Stimulated activated CD4-positive, alpha-beta T cell treated with anti-CD3 and anti-CD28 coated beads, Interleukin-12 subunit alpha, Interleukin-12 subunit beta, amount 100 ng/mL, for 24 hours (primary cell): ENCODE measurements at places on chromosomes 7 and 10.

GRCh38 chr7:122299624-122300210 lies 4.8 kb downstream of the FEZF1 start:
- DNase-seq, result no peak

DNA sequence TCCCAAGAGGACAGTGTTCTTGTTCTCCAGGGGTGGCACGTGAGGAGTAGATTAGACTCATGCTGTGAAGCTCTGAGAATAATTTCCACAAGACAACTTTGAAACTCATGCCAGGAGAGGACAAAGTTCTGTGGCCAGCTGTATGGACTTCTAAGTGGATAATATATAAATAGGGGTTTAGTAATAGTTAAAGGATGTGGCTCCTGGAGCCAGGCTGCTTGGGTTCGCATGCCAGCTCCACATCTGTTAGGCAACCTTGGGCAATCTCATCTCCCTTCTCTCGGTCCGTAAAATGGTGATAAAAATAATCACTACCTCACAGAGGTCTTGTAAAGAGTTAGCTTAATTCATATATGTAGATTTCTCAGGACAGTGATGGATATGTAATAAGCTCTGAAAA lies 35.8 kb downstream of the ACSL5 start:
- no peak for DNase-seq

DNA sequence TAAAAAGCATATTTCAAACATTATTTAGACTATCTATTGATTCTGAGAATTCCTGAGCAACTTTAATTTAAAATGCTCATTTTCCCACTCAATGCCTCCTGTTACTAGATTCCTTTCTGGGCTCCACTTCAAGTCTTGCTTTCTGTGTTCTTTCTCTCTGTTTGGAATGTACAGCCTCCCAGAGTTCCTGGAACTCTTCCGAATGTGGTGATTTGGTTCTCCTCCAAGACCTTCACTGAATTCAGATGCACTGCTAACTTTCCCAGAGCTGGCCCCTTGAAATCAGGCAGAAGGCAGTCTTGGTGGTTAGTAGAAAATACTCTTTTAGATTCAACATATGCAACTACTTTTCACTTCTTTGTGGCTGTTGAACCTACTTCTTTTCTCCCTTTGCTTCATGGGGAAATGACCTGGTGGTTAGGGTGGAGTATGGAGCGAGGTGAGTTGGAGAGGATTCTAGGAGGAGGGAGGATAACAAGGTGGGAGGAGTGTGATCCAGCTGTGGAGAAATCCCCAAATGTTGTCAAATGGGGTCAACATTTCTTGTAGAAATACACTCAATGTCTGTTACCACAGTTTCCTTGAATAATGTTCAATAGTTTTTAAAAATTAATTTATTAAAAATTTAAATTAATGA lies 27.9 kb upstream of the CCDC7 start:
- DNase-seq, result no peak

- DNase-seq, result no peak
These were observed 33.2 kb downstream of the KMT2C start for GRCh38 chr7:152402384-152403250.

- DNase-seq, result no peak
These were observed 17.9 kb upstream of the TRIL start for GRCh38 chr7:28976022-28976421.

GRCh38 chr10:94107191-94107590 lies 113.5 kb downstream of the PLCE1 start:
- DNase-seq, result no peak

GRCh38 chr7:47179812-47180515 lies 401.9 kb downstream of the TNS3 start:
- DNase-seq, result peak; percentile 2

GRCh38 chr7:88310956-88311674 lies 4.4 kb upstream of the STEAP4 start:
- DNase-seq, result no peak

- DNase-seq, result no peak
These were observed 333.9 kb downstream of the ADRA2A start for GRCh38 chr10:111410740-111411139.

GRCh38 chr10:119198438-119198837 lies 8.9 kb upstream of the GRK5 start:
- DNase-seq, result no peak

- DNase-seq, result no peak
These were observed 5.8 kb downstream of the CDK6 start for GRCh38 chr7:92830532-92831110.

- DNase-seq, result no peak
These were observed 243.0 kb downstream of the PLXDC2 start for GRCh38 chr10:20059084-20059835.

- no peak for DNase-seq
These were observed 114.5 kb downstream of the PON1 start for GRCh38 chr7:95209788-95210187.

DNA sequence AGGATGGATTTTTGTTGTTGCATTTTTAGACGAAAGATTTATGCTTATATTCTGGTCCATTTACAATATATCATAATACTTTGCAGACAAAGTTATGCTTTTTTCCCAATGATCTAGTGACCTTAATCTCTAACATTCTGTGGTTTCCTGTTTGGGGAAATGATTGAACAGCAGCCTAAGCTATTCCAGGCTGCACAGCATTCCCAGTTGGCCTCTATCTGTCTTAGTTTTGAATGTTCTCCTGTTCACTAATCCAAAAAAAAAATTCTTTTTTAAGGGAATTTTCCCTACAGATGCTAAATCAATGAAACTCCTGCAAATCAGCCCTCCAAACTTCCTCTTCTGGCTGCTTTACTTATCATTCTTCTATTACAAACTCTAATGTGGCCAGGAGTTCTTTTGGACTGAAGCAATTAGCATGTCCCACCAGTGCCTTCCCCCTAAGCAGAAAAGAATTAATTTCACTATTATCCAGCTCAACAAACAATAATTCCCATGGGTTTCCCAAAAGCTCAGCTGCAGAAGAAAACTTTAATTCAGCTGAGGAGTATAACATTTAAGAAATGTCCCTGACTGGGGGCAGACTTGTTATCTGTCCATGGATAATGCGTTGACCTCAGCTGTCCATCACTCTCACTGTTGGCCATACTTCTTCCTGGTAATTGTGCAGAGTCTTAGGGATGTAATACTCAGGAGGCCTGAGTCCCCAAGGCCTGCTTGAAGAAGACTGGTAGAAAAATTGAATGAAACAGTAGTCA lies 81.9 kb upstream of the TRIL start:
- no peak for DNase-seq

GRCh38 chr7:158567153-158567603 lies 20.4 kb downstream of the PTPRN2 start:
- no peak for DNase-seq

DNA sequence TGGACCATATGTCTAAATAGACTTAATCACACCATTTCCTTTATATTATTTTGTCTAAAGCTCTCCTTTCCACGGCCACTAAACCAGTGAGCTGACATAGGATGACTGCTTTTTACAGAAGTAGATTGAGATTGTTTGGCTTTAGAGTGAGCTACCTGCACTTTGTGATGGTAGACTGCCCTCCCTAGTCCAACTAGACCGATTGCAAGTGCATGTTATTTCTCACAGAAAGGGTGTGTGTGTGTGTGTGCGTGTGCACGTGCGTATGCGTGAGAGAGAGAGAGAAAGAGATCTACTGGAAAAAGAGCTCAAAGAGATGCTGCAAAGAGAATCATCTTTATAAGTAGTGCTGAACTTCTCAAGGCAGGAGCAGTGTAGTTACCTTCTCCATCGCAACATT lies 60.7 kb downstream of the VCL start:
- DNase-seq, result no peak

DNA sequence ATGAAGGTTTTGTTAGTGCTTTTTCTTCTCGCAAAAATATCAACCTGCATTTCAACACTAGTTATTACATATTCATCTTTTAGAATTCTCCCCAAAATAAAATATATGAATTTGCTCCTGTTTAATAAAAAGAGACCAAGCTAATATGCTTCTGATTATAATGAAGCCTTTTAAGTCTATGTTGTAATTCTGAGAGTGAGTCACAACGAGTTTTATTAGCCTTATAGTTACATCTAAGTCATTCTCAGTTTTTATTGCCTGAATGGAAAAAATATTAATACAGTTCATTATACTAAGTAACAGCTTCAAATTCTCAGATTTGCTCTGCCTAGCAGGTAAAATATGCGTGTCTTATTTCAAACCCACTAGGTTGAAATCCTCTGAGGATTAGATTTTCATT lies 152.4 kb upstream of the CELF2 start:
- DNase-seq, result no peak

- no peak for DNase-seq
These were observed 1.6 kb downstream of the DLX6 start for GRCh38 chr7:97006816-97007582.

DNA sequence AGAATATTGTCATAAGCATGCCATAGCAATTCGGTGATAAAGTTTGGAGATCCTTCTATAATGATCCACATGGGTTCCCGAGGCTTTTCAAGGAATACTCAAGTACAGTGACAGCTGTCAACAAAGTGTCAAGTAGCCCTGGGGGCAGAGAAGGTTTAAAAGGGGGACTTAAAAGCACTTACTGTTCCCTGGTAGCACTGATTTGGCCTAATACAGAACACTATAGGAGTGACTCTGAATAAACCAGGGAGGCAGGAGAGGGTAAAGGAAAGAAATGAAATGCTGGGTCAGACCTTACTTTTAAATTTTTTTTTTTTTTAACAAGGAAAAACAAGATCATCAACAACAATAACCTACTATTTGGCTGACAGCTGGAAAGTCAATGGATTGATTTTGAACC lies 20.1 kb downstream of the CHCHD3 start:
- DNase-seq, result no peak

DNA sequence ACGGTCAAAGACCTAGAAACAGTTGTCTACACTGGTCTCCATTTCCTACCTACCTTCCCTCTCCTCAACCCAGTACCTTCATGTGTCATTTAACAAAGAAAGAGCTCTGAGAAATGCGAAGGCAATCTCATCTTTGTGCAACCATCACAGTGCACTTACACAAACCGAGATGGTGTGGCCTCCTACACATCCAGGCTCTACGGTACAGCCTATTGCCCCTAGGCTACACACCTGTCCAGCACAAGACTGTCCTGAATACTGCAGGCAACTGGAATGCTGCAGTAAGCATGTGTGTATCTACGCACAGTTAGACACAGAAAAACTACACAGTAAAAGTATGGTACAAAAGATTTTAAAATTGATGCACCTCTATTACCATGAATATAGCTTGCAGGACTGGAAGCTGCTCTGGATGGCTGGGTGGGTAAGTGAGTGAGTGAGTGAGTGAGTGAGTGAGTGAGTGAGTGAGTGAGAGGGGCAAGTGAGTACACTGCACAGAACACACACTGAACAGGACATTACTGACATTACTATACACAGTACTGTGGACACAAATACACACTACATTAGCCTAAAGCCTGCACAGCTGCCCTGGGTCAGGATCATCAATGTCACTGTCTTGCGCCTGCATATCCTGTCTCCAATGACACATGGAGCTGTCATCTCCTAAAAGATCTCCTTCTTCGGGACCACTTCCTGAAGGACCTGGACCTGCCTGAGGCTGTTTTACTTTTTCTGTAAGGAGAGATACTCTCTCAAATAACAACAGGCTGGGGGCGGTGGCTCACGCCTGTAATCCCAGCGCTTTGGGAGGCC lies 18.5 kb downstream of the ITGB1 start:
- no peak for DNase-seq

GRCh38 chr10:24622781-24623301 lies 100.8 kb downstream of the ARHGAP21 start:
- no peak for DNase-seq
